Omental fat pad (tissue), 4 donors: ENCODE measurements at places on chromosomes 1 and 21.
A peak's percentile ranks its signal among the peaks of the same experiment; 100 is the strongest.

GRCh38 chr1:180260541-180260940 is 30.5 kb downstream of the LHX4 start:
- no peak for DNase-seq

DNA sequence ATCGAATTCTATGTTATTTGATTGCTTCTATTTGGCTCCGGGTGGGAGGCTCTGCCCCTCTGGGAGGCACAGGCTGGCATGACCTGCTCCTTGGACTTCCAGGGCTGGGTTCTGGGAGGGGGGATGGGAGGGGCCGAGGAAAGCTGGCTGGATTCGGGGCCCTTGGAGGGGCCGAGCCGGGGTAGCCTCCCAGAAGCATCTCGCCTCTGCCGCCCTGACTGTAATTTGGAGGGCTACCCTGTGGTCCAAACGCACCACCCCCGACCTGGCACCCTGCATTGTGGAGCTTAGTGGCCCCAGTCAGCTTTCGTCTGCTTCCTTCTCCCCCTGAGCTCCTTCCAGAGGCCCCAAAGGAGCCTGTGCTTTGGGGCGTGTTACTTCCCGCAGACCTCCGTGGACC is 85.4 kb upstream of the TMEM51 start:
- no peak for DNase-seq

- DNase-seq = no peak
Measured at GRCh38 chr1:147177611-147178380, 5.5 kb upstream of the PRKAB2 start.

DNA sequence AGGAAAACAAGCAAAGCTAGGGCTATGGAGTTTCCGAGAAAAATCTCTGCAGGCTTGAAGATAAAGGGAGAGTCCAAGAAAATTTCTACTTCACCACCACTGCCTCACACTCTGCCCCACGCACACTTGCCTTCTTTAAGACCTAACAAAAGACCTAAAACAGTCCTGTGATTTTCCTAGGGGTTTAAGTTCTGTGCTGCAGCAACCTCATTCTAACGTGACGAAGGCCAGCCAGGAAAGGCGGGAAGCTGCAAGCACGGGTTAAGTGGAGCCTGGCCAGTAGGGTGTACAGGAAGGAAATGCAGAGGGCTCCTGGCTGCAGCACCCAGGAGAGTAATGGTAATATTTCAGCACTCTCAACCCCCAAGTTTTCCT is 1.5 kb downstream of the SPATA6 start:
- DNase-seq = no peak

- no peak for DNase-seq
Measured at GRCh38 chr1:33001282-33001681, 35.4 kb downstream of the AK2 start.

- DNase-seq = no peak
Measured at GRCh38 chr1:167821356-167821685, 92.6 kb downstream of the ADCY10 start.

GRCh38 chr1:240575981-240576662 is 35.8 kb downstream of the GREM2 start:
- DNase-seq = no peak

DNA sequence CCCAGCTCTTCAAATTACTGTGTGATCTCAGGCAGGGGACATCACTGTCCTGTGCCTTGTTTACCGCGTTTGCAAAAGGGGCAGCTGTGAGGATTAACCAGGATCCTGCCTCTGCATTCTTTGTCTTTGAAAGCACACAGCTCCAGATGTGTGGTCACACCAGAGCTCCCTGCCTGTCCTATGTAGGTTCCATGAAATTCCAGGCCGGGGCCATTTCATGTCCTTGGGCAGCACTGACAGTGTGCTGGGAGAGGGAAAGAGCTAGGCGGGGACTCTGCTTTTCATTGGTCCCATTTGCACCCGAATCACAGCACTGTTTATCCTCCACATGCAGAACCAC is 42.2 kb upstream of the SELENON start:
- no peak for DNase-seq

GRCh38 chr1:91833946-91834345 is 52.0 kb downstream of the TGFBR3 start:
- no peak for DNase-seq

DNA sequence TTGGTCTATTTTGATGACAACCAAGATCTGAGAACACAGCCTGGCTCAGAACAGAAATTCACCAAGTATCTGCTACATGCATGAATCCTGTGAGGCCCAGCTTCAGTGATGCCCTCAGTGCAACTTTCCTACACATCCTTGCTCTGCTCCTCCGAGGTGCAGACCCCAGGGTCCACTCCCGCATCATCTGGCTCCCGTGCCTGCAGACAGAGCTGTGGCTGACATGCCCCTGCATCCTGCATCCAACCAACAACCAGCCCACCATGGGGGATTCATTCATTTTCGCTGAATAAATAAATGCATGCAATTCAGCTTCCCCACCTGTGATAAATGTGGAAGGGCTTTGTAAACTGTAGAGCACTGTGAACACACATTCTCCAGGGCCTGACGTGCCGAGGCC is 112.3 kb downstream of the GLIS1 start:
- no peak for DNase-seq

DNA sequence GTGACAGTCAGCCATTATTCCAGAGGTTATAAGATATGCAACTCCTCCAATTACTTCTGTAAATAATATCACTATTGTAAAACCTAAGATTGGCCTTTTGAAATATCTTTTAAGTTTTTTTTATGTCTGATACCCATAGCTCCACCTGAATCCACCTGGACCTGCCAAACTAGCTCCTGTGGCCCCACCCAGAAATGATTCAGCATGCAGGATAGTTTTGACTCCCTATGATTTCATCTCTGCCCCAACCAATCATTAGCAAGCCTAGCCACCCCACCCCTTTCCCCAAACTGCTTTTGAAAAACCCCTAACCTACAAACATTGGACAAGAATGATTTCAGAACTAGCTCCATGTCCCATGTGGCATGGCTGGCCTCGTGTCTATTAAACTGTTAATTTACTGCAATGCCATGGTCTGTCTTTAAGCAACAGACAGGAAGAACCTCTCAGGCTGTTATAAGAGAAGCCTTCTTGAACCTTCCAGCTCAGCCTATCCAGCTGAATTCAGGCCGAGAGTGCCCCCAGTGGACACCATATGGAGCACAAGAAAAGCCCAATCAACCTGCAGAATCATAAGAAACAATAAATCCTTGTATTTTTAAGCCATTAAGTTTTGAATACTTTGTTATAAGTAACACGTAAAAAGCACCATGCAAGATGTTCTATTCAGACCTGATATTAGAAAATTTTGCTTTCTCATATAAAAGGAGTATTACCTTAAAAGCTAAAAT is 263.0 kb upstream of the ZRANB2 start:
- DNase-seq = no peak

DNA sequence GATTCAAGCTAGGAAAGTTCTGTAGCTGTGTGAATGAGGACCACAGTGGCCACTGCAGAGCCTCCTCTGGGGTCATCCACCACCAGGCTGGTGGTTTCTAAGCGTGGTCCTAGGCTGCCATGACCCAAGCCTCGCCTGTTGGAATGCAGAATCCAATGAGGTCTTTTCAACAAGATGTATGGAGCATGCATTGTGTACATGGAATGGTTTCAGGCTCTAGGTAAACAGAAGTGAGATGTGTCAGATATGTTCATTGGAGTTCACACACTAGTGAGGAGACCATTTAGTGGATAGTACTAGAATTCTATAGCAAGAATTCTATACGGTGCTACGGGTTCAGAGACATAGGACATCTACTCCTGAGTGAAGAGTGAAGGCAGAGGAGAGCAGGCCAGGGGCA is 10.7 kb downstream of the RNU5D-1 start:
- DNase-seq = no peak

- DNase-seq = no peak
Measured at GRCh38 chr21:26087223-26087918, 83.2 kb downstream of the APP start.

GRCh38 chr1:214317734-214318133 is 36.8 kb downstream of the SMYD2 start:
- DNase-seq = no peak

- peak; percentile 22 for DNase-seq
Measured at GRCh38 chr1:53135735-53136114, 6.7 kb downstream of the SLC1A7 start.

- DNase-seq = no peak
Measured at GRCh38 chr1:87061742-87062156, 147.3 kb downstream of the HS2ST1 start.

DNA sequence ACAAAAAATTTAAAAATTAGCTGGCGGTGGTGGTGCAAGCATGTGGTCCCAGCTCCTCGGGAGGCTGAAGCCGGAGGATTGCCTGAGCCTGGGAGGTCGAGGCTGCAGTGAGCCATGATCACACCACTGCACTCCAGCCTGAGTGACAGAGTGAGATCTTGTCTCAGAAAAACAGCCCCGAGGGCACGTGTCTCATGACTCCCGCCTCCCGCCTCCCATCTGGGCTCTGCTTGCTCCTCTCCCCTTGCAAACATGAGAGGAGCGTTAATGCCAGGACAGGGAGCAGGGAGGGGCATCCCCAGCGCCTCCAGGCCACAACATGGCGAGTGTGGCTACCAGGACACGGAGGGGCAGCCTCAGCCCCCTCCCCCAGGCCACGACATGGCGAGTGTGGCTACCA is 28.3 kb downstream of the FAAP20 start:
- DNase-seq = no peak

DNA sequence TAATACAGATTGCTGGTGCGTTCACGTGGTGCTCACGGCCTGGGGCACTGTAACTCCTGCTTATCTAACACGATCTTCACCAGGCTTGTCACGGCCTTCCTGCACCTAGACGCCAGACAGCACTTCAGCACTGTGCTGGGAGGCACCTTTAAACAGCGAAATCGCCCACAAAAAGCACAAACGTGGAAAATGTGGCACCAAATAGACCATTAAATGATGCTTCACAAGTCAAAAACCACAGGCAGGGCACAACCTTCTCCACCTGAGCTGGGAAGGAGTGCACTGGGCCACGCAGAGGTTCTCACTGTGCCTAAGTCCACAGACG is 20.0 kb downstream of the IBA57 start:
- DNase-seq = no peak

DNA sequence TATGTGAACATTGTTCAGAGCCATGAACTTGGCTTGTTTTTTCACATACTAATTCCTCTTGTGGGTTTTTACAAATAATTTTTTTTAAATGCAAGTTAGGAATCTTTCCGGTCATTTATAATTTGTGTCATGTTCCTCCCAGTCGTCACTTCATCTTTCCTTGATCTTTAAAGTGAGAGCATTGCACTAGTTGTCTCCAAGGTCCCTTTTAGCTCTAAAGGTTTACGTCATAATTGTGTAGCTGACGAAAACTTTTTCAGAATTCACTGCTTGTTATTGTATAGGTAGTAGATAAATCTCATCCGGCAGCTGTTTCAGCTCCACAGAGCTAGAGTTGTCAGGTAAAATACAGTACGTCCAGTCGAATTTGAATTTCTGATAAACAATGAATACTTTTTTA is 33.6 kb downstream of the SOAT1 start:
- DNase-seq = no peak

DNA sequence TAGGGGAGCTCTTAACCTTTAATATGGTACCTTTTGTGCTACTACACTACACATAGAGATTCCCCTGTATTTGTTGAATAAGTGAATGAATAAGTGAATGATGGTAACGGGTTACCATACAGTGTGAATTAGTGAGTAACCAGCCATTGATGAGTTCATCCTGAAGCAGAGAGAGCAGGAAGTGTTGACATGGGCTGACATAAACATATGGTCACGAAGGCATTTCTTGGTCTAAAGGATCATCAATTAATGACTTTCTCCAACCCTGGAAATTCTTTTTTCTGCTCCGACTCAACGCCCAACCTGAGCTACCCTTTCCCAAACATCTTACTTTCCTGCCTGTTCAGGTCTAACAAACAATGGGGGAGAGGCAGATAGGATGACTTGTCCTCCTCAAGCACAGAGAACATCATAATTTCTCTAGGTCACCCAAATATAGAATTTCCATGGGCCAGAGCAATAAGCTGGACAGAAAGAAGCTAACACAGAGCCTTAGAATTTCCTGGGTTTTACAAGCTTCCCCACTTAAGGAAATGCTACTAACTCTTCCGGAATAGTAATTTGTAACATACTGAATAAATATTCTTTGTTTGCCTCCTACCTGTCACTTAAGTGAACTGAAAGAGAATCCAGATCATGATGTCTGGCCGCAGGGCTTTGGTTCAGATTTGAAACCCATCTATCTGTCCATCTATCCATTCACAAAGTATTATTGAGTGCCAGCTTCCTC is 114.7 kb upstream of the NGF start:
- no peak for DNase-seq

GRCh38 chr1:50822035-50822776 is 137.9 kb downstream of the FAF1 start:
- no peak for DNase-seq

GRCh38 chr1:175208773-175209492 is 16.4 kb upstream of the KIAA0040 start:
- no peak for DNase-seq
